ENCODE measurements at places on chromosomes 13 and 19.

DNA sequence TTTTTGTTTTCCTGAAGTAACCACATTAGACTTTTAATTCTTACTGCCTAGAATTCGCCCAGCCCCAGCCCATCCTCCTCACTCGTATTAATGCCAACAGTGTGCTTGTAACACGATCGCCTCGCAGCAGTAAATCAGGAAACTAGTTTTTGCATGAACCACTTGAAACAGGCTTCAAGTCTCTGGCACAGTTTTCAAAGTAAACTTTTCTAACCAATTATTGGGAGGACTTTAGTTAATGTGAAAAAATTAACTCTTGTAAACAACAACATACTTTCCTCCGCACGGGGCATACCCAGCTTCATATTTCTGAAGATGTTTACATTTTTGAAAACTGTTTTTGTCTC is 39.2 kb downstream of the TNFRSF19 start:
- DNase-seq = peak; percentile 66

GRCh38 chr13:103157016-103157415 is 90.8 kb upstream of the SLC10A2 start:
- no peak for DNase-seq

DNA sequence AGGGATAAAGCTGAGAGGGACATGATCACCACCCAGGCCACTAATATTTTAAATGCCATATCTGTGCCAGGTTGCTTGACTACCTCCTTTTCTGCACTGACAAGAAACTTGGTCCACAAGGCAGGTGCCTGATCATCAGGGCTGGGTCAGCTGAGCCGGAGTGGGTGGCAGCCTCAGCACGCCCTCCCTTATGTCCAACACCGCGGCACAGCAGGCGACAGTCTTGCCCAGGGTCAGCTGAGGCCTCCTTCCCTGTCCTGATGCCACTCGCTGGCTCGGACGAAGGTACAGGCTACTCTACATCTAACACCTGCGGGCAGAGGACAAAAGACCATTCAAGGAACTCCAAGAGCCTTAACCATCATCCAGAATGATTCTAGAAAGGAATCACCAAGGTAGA is 16.9 kb downstream of the ZC3H4 start:
- DNase-seq = no peak

GRCh38 chr13:91346850-91347201 is 661 bp upstream of the MIR17HG start:
- DNase-seq = no peak

DNA sequence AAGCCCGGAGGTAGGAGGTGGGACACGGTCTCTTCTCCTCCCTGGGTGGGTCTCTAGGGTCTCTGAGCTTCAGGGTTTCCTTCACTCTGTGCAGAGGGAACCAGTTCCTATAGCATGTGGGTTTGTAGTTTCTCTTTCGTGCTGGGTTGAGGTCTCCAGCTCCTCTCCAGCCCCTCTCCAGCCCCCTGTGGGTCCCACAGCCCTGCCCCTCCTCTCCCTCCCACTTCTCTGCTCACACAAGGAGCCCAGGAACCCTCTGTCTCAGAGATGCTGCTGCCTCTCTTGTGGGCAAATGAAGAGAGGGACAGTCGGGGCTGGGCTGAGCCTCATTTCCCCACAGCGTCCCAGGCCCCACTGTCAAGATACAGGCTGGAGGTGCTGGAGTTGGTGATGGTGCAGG is 1.4 kb downstream of the SIGLEC7 start:
- no peak for DNase-seq

DNA sequence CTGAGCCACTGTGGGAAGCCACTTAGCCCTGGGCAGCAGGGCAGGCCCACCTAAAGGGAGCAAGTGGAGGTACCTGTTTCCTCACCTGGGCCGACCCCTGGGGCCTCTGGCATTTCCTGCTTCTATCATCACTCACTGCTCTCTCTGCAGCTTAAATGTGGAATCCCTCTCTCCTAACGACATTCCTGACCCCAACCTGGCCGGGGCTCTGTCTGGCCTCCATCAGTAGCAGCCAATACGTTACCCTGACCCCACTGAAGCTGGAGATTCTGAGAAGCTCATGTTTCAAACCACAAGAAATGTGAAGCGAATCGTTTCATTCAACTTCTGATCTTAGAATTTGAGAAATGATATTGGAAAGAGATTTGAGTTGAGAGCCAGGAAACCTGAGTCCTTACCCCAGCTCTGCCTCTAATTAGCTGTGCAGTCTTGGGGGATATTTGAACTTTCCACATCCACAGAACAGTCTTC is 39.9 kb downstream of the DOCK9 start:
- peak; percentile 26 for DNase-seq

DNA sequence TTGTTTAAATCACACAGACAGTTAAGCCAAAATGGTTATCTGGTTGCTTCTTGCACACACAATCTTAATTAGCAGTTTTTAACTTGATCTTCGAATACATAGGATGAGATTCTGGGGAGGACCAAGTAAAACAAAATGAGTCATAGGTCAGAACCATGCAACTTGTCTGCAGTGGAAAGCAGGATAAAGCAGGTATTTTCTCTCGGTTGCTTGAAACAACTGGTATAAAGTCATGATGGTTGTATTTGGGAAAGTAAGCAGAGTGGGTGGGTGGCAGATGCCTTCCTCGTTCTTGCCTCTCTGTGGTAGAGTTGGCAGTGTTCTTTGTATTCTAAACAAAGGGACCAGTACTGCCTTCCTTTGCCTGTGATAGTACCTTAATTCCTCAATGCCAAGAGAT is 167.0 kb downstream of the COG6 start:
- no peak for DNase-seq

GRCh38 chr13:75364131-75364713 is 117.7 kb downstream of the TBC1D4 start:
- peak; percentile 32 for DNase-seq

GRCh38 chr13:73299787-73300186 is 241.0 kb downstream of the KLF5 start:
- peak; percentile 18 for DNase-seq

DNA sequence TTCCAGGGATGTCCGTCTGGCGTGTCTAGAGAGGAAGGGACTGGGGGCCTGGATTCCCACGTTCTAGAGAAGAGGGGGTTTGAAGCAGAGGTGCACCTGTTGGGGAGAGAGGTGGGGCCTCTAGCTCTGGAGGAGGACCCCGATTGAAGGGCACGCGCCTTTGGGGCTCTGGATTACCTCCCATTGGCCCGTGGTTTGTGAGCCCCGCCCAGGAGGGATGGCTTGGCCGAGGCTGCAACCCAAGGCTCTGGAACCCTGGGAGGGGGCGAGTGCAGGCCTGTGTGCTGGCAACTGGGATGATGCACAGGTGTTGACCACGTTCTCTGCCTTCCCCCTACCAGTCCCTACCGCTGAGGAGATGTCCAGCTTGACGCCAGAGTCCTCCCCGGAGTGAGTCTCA is 20.2 kb downstream of the TMEM150B start:
- DNase-seq = no peak

- DNase-seq = peak; percentile 17
These were observed 26.8 kb downstream of the SKA3 start for GRCh38 chr13:21149568-21149967.

DNA sequence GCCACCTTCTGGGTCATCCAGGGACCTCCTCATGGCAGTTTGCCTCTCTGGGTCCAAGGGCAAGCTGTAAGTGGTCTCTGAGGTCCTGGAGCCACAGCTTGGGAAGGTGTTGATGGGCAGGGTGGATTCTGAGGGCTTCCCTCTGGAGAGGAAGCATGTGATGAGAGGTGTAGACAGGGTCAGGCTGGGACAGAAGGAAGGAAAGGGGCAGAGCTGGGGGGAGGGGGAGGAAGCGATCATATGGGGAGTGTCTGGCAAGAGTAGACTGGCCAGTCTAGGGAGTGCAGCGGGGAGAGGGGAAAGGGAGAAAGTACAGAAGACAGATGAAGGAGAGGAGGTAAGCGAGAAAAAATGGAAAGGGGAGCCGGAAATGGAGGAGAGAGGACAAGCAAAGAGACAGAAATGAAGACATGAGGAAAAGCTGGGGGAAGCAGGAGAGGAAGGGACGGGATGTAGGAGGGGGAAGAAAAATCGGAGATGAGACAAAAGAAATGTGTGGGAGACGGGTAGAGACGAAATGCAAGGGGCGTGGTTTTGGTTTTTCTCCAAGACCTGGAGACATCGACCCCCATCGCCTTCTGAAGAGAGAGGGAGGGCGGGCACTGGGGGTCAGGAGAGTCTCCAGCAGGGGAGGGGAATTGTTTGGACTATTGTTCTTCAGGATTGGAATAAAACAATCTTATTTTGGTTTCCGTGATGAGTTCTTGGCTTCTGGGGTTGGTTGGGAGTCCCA is 26.6 kb downstream of the ZSWIM9 start:
- no peak for DNase-seq
